ENCODE measurements at places on chromosomes 2 and 18.

GRCh38 chr2:239769554-239770245 is 255.4 kb downstream of the NDUFA10 start:
- DNase-seq = no peak

DNA sequence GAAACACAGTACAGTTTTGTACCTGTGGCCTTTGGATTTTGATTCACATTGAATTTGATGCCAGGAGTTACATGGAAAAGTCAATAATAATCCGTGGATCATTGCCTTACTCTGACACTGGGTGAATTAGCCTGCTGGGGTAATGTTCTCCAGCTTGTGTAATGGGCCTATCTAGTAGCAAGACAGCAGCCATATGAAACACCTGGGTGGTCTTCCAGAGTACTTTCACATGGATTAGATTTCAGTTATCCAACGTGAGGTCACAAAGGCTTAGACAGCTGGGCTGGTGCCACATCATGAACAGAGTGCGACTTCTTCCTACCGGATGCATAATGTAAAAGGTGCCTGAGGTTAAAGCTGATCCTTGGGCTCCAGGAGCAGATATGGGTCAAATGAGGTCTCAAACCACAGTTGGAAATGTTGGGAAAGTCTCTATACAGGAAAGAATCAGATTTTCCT is 486.8 kb downstream of the PARD3B start:
- DNase-seq = no peak

- DNase-seq = no peak
These were observed 44.8 kb upstream of the ARHGAP25 start for GRCh38 chr2:68689553-68690537.

GRCh38 chr2:98768384-98769113 is 37.6 kb upstream of the MGAT4A start:
- no peak for DNase-seq

- no peak for DNase-seq
These were observed 242.0 kb downstream of the HDAC4 start for GRCh38 chr2:239158641-239159475.

DNA sequence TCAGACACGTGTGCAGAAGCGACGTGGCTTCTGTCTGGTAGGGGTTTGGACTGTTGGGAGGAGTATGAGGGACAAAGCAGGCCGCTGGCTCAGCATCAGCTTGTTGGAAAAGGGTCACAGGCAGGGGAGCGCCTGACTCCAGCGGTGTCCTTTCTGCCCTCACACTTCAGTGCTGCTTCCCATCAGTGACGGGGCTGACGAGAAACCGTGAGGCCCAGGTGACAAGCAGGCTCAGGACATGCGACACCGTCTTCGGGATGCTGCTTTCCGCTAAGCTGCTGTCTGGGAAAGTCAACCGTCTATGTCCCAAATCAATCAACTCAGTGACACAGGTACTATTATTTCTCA is 90.5 kb downstream of the USP40 start:
- no peak for DNase-seq

DNA sequence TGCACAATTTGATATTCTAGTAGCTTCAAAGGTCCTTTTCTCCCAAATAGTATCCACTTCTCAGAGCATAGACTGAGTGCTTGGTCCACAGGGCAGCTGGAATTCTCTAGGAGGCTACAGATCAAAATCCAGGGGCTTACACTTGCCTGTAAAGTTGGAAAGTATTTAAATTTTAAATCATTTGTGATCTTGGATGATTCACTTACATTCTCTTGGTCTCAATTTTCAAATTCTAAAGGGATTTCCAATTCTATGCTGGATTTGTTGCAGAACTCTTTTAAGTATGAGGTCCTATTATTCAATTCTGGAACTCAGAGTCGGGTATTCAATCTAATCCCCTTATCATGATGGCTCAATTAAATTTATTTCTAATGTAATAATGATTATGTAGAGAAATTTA is 492.3 kb downstream of the NYAP2 start:
- DNase-seq = no peak

DNA sequence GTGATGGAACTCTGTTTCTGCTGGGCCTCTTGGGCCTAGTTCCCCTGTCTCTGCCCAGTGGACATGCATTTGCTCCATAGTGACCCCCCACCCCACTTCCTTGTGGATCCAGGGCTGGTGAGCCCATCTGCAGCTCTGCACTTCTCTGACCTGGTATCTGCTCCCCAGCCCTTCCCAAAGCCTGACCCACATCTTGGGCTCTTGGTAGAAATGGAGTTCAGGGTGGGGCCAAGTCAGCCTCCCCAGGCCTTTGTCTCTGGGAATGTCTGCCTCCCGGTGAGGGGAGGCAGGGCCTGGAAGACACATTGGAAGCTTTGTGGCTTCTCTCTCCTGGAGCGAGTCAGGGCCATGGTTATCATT is 6.3 kb upstream of the TRAF3IP1 start:
- no peak for DNase-seq

DNA sequence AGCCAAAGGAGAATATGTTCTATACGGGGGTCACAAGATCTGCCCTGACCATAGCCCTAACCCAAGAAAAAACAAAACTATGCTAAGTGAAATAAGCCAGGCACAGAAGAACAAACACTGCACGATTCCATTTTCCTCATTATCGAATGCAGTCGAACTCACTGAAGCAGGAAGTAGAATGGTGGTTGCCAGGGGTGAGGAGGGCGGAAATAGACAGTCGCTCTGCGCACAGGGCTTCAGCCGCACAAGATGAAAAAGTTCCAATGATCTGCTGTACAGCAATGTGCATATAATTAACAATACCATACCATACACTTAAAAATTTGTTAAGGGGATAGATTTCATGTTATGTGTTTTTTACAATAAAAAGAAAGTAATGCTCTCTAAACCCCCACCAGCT is 257.7 kb downstream of the TXNL1 start:
- no peak for DNase-seq

GRCh38 chr18:28284132-28284531 is 107.2 kb upstream of the CDH2 start:
- no peak for DNase-seq

GRCh38 chr2:98334439-98335078 is 11.7 kb upstream of the CNGA3 start:
- no peak for DNase-seq

- DNase-seq = no peak
These were observed 85.4 kb upstream of the B3GNT2 start for GRCh38 chr2:62110415-62111025.

- DNase-seq = no peak
These were observed 253.7 kb downstream of the MYCN start for GRCh38 chr2:16194096-16194390.

DNA sequence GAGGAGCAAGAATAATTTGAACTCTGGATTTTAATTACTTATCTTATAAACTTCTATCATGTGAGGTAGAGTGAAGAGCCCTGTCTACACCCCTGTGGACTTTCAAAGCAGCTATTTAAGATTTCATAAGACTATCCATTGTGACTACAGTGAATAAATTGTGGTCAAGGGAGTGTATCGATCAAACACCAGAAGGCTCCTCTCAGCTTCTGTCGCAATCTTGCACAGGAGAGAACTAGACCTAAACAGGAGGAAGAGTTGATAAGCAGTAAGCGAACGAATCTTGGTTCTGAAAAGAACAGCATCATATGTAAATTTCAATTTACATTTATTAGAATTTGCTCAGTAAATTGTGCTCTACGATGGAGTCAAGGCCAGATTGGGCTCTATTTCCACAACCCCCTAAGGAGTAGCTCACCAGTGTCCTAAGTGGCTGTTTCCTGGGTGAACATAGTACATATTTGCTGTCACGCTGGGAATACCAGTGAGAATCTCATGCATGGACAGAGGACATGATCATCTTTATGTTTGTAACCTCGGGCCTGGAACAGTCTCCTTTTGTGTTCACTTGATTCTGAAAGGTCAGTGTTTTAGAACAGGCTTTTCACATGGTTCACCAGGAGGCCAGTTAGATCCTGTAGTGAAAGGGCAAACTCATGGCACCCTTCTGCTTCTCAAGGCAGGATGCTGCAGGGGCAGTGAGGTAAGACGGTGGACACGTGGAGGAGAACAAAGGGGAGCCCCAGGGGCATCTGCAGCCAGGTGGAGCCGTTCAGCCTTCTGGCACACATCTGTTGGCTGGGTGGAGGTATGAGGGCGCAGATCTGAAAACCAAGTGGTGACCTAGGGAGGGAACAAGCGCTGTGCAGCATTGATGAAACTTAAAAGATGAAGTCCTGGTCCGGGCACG is 33.3 kb downstream of the NPAS2 start:
- DNase-seq = peak; percentile 23

DNA sequence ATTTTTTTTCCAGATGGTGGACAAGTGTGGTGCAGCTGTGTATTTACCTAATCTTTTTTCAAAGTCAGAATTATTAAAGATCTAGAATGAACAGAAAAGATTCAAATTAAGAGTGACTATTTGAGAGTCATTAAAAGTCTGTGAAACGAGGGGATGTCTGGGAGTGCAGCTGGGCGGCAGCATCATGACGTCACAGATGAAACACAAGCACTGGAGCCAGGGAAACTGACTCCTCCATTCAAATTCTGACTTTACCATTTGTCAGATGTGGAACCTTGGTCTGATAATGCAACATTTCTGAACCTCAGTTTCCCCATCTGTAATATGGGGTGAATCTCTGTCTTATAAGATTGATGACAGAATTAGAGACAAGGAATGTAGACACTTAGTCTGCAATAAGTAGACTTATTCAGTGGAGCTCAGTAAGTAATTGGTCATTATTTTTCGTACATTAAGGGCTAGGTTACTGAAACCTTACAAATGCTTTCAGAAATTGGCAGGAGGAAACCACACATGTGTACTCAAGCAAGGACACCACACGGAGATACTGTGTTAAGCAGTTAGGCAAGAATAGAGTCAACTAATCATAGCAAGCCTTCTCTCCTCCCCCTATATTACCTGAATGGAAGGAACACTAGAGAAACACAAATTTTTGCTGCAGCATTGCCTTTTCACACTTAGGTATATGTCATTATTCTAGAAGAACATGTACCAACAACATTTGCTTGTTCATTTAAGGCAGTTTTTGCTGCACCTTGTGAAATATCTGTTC is 27.8 kb upstream of the CXXC1 start:
- DNase-seq = no peak

DNA sequence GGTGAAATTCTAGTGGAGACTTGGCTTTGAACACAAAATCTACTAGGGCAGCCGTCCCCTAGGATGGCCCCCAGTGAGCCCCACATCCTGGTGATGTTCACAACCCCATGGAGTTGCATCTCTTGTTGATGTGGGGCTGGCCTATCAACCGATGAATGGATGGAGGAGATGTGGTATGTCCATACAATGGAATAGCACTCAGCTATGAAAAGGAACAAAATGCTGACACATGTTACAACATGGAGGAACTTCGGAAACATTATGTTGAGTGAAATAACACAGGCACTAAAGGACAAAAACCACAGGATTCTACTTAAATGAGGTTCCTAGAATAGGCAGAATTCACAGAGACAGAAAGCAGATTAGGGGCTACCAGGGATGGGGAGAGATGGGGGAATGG is 80.1 kb upstream of the ASAP2 start:
- DNase-seq = no peak

DNA sequence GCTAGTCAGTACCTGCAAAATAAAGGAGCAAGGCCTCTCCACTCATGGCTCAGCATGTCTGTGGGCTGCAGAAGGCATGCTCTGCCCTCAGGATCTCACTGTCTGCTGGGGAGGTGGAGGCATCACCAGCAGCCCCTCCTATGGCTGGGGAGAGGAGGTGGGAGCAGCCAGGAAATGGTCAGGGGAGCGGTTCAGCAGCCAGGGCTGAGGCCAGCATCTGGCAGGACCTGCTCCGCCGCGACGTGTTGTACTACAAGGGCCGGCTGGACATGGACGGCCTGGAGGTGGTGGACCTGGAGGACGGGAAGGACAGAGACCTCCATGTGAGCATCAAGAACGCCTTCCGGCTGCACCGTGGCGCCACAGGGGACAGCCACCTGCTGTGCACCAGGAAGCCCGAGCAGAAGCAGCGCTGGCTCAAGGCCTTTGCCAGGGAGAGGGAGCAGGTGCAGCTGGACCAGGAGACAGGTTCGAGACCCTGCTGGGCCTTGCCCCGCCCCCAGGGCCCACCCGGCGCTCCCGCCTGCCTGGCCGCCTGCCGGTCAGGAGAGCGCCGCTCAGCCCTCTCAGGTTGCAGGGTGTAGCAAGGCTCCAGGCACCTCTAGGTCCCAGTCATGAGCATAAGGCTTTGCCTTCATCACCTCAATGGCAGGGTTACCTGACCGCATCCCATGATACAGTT is 49.0 kb downstream of the FAM168B start:
- DNase-seq = no peak

- no peak for DNase-seq
These were observed 36.7 kb downstream of the MCFD2 start for GRCh38 chr2:46878886-46879285.

- DNase-seq = no peak
These were observed 353.8 kb upstream of the SALL3 start for GRCh38 chr18:78625847-78626246.

DNA sequence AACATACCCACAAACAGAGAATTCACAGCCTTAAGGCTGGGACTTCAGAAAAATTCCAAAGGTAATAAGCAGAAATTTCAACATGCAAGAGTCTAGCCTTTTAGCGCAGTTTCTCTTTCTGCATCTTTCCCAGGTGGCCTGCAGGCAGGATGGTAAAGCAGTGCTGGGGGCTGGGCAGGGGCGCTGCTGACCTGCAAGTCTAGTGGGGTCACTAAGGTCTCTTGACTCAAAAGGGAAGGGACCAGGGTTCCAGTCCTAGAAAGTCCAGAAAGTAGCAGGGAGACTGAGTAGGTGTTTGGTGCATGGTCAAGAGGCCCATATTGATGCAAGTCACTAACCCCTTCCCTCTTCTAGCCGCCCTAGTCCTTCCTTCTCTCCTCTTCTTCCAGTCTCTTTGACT is 169.2 kb downstream of the TGIF1 start:
- DNase-seq = no peak

DNA sequence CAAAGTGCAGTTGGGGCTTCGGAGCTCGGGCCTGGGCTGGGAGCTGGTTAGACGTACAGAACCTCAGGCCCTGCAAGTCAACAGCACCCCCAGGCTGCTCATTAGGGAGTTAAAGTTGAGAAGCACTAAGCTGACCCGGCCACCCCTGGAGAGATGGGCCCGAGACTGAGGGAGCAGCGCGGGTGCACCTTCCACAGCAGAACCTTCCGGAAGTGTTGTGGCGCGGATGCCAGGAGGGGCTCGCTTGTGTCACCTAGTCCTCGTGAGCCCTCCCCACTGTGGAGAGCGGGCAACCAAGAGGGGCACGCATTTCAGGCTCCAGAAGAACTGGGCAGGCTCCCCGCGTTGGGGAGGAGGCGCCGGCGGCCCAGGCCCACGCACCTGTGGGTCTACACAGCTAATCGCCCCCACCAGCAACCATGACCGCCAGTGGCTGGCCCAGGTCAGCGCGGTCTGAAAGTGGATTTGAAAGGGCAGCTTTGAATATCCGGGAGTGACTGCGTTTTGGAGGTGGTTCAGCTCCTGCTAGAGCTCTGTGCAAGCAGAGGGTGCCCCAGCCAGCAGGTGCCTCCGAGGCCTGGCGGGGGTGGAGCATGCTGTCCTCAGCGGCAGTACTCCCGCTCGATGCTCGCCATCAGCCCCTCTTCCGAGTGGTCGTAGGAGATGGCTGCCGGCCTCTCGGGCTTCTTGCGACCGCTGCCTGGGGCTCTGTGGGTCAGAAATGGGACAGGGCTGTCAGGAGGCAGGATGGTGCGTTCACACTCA is 15.1 kb downstream of the KLF11 start:
- DNase-seq = no peak
